AML-193 (cell line): ENCODE measurements at places on chromosomes 2 and 18.
A peak's percentile ranks its signal among the peaks of the same experiment; 100 is the strongest.

- no peak for DNase-seq
Measured at GRCh38 chr2:168138374-168138773, 109.0 kb downstream of the STK39 start.

GRCh38 chr2:28496781-28497180 lies 921 bp downstream of the PLB1 start:
- no peak for DNase-seq

DNA sequence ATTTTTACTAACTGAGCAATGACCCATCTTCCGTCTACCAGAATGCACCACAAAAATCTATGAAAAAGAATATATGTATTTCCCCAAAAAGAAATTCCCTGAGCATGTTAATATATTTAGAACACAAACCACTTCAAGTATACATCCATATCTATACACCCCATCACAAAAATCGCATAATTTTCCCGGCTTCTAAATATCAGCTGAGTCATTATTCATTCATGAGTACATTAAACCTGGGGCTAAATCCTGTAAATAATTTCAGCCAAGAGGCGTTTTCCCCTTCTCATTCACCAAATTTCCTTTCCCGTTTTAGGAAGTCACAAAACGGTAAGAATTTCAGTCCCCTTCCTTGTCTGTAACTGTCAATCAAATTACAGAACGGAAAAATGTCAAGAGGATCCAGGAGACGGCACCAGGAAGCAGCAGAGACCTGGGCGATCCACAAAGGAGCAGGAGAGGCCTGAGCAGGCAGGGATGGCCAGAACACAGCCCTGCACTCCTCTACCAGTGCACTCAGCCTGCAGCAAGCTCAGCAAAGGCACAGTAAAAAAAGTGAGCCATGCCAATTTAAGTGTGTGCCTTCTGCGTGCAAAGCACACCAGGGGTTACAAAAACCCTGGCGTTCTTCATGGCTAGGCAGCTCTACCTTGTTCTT lies 300.7 kb downstream of the TCF4 start:
- no peak for DNase-seq

GRCh38 chr18:35495536-35496314 lies 2.0 kb downstream of the INO80C start:
- DNase-seq = peak; percentile 17

GRCh38 chr2:218615868-218616315 lies 8.2 kb downstream of the PLCD4 start:
- no peak for DNase-seq

- DNase-seq = no peak
Measured at GRCh38 chr2:241943961-241944575, 74.5 kb downstream of the RTP5 start.

GRCh38 chr18:79853303-79853992 lies 55.7 kb downstream of the KCNG2 start:
- DNase-seq = no peak

- no peak for DNase-seq
Measured at GRCh38 chr2:126754240-126755004, 98.5 kb downstream of the GYPC start.
